ENCODE measurements at places on chromosomes 6 and 20. TPM values are rescaled to one million over a fixed set of nuclear protein-coding genes. Genes with fewer than 3 reads are reported as not detected.

Gene C20orf202
- total RNA-seq, result not detected

Gene SNAI1
- not detected for total RNA-seq

Gene PRKN
- total RNA-seq, result 1.0 TPM

Gene C6orf15
- not detected for total RNA-seq

Gene ZSCAN31
- total RNA-seq, result 97.8 TPM

Gene NOL7
- total RNA-seq, result 138 TPM

Gene OOEP
- not detected for total RNA-seq

Gene IGF2R
- total RNA-seq, result 58.9 TPM

Gene SNAP91
- not detected for total RNA-seq

Gene CLIC5
- total RNA-seq, result not detected

Gene OPN5
- not detected for total RNA-seq

Gene CGAS
- total RNA-seq, result 21.9 TPM

Gene REPS1
- 33.2 TPM for total RNA-seq

Gene ASIP
- total RNA-seq, result not detected

Gene RBL1
- total RNA-seq, result 10.7 TPM

Gene BPIFB4
- total RNA-seq, result not detected

Gene SNX9
- 26.4 TPM for total RNA-seq

Gene OVOL2
- 0.17 TPM for total RNA-seq

Gene MPC1
- total RNA-seq, result 10.7 TPM

Gene GTF2H4
- total RNA-seq, result 49.7 TPM

Gene ANKRD66
- total RNA-seq, result not detected

Gene HTR1B
- total RNA-seq, result not detected

Gene TSBP1
- not detected for total RNA-seq

Gene VAPB
- 29.1 TPM for total RNA-seq

Gene STMND1
- not detected for total RNA-seq

Gene BCAS1
- total RNA-seq, result not detected

Gene TINAG
- total RNA-seq, result 114 TPM

Gene PPP1R11
- 66.9 TPM for total RNA-seq

Gene C2
- total RNA-seq, result 3.2 TPM

Gene PRDM13
- 1.9 TPM for total RNA-seq

Gene FBXO5
- total RNA-seq, result 18.1 TPM

Gene SASH1
- total RNA-seq, result 6.1 TPM

Gene KHDC1L
- total RNA-seq, result not detected

Gene FGD2
- not detected for total RNA-seq

Gene RGS17
- total RNA-seq, result 9.3 TPM

Gene DPPA5
- total RNA-seq, result not detected

Gene PRRT1
- not detected for total RNA-seq

Gene SGK2
- 45.5 TPM for total RNA-seq

Gene EEF1A1
- 13,074 TPM for total RNA-seq

Gene GHRH
- not detected for total RNA-seq

Gene ACTL10
- total RNA-seq, result 15.2 TPM

Gene PIGT
- 66.4 TPM for total RNA-seq

Gene ANGPT4
- not detected for total RNA-seq

Gene TSPO2
- total RNA-seq, result not detected

Gene RAET1E
- total RNA-seq, result not detected

Gene HLA-DOB
- total RNA-seq, result not detected

Gene ZSCAN12
- 7.3 TPM for total RNA-seq

Gene PDSS2
- total RNA-seq, result 22.3 TPM

Gene OR2H1
- not detected for total RNA-seq

Gene CENPW
- 23.3 TPM for total RNA-seq

Gene LY6G6C
- not detected for total RNA-seq

Gene TRIM40
- total RNA-seq, result not detected

Gene GLP1R
- total RNA-seq, result not detected

Gene SSTR4
- not detected for total RNA-seq

Gene THBS2
- not detected for total RNA-seq

Gene CDH26
- 0.44 TPM for total RNA-seq

Gene WFDC10B
- not detected for total RNA-seq

Gene MYL9
- total RNA-seq, result not detected
